ENCODE measurements at places on chromosomes 2 and 18. TPM values are rescaled to one million over a fixed set of nuclear protein-coding genes. Genes with fewer than 3 reads are reported as not detected.

Gene REG1B
- not detected for polyA plus RNA-seq

Gene EML6
- polyA plus RNA-seq = 12.7 TPM

Gene SCN3A
- 0.34 TPM for polyA plus RNA-seq

Gene CRYGC
- polyA plus RNA-seq = not detected

DNA sequence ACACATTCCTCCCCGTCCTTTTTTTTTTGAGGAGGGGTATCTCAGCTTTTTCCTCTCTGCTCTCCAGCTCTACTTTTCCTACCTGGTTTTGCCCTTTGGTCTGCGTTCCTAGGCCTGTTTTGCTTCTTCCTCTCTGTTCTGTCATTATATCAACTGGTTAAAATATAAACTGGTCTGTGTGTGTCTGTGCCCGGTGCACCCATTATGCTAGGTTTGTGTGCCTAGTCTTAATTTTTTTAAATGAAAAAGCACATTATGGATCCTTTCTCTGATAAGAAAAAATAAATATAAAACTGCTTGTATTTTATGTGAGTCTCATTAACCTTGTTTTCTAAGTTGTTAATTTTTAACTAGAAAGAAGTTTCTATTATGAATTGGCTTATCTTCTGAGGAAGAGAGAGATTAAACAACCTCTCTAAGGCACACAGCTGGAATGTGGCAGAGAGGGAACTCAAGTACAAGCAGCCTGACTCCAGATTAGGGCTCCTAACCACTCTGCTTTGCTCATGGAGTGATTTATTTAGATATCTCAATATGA is 17.4 kb downstream of the SLC38A11 start:
- no peak for DNase-seq

- no peak for DNase-seq
Observed at GRCh38 chr2:145674705-145675104, 1154.8 kb upstream of the ZEB2 start.

DNA sequence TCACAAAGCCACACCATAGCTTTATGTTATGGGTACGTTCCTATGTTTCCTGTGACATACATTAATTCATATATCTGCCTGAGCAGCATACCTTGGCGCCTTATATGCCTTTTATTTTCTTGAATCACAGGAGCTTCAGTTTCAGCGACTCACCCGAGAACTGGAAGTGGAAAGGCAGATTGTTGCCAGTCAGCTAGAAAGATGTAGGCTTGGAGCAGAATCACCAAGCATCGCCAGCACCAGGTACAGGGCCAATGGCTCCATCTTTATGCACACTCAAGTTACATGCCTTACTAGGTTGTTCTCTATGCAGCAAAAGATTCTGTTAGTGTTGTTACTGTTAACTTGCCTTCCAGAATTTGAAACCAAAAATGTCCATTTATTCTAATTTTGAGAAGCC is 120.4 kb downstream of the PKP4 start:
- no peak for DNase-seq

- no peak for DNase-seq
Observed at GRCh38 chr2:70354264-70354949, 52.5 kb upstream of the FAM136A start.

- no peak for DNase-seq
Observed at GRCh38 chr2:58764338-58765104, 523.4 kb upstream of the FANCL start.

GRCh38 chr2:39542523-39542922 is 105.4 kb upstream of the MAP4K3 start:
- DNase-seq = no peak

DNA sequence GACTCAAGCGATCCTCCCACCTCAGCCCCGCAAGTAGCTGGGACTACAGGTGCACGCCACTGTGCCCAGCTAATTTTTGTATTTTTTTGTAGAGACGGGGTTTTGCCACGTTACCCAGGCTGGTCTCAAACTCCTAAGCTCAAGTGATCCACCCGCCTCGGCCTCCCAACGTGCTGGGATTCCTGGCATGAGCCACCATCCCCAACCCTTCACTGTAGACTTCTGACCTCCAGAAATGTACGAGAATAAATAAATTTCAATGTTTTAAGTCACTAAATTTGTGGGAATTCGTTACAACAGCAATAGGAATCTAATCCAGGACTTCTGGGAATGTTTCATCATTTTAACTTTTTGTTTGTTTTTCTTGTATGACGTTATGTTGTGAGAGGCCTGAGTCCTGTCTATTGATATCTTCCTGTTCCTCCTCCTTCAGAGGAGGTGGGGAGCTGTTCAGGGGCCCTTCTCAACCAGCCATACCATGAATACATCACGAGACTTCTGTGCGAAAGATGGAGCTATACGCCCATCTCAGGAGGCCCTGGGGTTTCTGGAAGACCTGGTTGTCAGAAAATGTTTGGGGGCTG is 40.0 kb downstream of the TEX44 start:
- DNase-seq = no peak

DNA sequence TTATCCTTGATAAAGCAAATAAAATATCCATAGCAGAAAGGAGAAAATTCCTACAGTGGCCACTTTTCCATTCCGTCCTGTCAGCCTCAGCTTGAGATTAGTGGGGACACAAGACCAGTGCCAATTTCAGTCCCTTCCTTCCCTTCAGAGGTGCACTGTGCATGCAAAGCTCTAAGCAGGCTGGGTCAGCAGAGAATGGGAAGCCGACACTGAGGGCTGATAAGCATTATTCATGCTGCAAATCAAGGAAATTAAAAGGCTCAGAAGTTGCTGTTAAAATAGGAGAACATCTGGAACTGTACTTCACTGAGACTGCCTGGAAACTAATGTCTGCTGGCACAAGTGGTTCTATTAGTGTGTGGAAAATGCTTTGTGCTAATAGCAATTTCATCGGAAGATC is 534.3 kb downstream of the ADCYAP1 start:
- DNase-seq = no peak

- DNase-seq = no peak
Observed at GRCh38 chr2:205543937-205544702, 138.2 kb upstream of the NRP2 start.

DNA sequence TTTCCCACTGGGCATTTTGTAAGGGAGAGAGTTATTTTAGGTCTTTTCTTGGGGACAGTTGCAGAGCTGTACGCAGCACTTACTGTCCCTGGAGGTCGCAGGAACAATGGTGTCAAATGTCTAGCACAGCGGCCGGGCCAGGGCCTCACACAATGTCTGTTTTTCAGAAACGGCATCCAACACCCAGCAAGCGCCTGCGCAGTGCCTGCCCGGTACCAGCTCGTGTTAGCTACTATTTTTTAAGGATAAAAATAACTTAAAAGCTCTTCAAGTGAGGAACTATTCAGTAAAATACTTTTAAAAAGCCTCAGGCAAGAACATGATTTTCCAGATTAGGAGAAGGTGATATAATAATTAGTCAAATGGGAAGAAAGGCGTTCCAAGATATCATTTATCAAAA is 90.0 kb downstream of the MBP start:
- DNase-seq = no peak

GRCh38 chr18:31970617-31971016 is 27.7 kb upstream of the TRAPPC8 start:
- DNase-seq = no peak

DNA sequence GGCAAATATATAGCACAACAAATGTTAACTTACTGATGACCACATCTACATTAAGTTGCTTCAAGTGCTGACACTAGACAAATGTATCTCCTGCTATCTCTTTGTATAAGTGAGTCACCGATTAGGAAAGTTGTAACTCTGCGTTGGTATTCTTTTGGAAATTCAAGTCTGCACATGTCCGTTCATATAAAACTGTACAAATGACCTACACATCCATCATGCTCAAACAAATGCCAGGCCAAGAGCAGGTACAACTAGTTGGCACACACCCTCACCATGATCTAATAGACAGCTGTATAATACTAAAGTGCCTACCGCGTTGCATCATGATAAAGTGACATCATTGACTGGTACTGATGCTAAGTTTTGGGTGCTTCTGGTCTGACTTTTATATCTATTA is 141.1 kb downstream of the RBMS1 start:
- no peak for DNase-seq

DNA sequence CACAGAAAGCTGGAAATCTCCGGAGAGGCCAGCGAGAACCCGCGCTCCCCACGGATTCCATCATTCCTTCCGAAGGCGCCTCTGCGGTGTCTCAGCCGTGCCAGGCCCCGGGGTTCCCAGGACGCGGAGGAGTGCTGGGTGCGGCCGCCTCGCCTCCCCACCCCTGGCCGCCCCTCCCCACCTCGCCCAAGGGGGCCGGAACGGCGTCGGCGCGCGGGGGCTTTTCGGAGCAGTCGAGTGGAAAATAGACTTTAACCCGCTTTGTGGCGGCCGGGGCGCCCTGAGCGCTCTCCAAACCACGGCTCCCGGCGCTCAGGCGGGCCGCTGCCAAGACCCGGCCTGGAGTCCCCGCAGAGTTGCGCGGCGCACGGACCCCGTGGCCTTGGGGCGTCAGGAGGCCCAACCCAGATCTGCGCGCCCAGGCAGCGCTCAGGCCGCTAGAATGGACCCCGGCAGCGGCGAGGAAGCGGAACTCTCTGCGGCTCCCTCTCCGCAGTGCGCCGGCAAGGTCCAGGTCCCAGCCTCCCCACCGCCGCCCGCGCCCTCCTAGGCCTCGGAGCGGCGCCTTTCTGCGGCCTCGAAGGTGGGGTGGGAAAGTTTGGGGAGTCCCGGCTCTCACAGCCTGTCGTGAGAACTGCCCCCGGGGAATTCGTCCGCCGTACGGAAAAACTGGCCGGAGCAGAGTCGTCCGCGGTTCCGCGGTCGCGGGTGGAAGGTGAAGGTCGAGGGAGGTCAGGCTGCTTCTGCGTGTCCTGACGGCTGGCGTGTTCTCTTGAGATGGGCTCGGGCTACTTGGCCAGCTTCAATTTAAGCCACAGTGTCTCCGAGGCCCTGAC is 1.2 kb upstream of the EMX1 start:
- no peak for DNase-seq

DNA sequence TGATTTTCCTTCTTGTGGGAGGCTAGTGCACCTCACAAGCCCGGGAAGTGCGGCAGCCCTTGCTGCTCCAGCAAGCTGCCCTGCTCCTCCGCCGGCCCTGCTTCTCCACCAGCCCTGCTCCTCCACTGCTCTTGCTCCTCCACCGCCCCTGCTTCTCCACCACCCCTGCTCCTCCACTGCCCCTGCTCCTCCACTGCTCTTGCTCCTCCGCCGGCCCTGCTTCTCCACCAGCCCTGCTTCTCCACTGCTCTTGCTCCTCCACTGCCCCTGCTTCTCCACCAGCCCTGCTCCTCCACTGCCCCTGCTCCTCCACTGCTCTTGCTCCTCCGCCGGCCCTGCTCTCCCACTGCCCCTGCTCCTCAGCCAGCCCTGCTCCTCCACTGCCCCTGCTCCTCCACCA is 95.6 kb downstream of the NDUFA10 start:
- no peak for DNase-seq

Measured in right renal cortex interstitium (tissue), 3 donors.